ENCODE measurements at places on chromosomes 16 and 17. TPM values are rescaled to one million over a fixed set of nuclear protein-coding genes. Genes with fewer than 3 reads are reported as not detected.

The PPY gene
- total RNA-seq = not detected

DNA sequence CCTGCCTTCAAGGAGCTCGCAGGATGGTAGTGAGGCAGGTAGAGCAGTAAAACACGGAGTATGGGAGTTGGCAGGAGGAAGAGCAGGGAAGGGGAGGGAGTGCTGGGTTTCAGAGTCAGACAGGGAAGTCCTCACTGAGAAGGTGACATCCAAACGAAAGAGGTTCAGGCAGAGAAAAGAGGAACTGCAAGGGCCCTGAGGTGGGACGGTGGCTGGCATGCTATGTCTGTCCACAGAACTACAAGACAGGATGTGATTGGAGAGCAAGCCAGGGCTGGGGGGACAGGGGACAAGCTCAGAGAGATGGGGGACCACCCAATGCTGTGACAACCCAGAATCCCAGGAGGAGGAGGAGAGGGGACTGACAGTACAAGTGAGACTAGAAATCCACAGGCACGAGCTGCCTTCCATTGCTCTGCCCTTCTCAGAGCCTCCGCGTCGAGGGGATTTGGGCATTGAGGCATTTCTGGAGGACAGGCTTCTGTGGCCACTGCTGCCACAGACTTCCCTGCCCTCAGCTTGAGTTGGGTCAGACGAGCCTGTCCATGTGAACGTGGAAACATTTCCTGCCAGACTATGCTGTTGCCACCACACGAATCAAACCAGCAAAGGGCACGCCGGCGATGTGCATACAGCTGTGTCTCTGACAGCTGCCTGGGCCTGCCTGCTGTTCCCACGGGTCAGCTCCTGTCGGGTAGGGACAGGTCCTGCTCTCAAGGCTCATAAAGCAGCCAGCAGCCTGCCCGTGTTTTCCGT is 100.1 kb downstream of the RAB11FIP4 start:
- DNase-seq = no peak

The FCSK gene
- 16.8 TPM for total RNA-seq

The ZNF689 gene
- total RNA-seq = 8.8 TPM

The CENPX gene
- total RNA-seq = 29.4 TPM

- DNase-seq = no peak
Measured at GRCh38 chr17:30229012-30229411, 6.5 kb downstream of the SLC6A4 start.

The PLCG2 gene
- not detected for total RNA-seq

The AANAT gene
- total RNA-seq = not detected

DNA sequence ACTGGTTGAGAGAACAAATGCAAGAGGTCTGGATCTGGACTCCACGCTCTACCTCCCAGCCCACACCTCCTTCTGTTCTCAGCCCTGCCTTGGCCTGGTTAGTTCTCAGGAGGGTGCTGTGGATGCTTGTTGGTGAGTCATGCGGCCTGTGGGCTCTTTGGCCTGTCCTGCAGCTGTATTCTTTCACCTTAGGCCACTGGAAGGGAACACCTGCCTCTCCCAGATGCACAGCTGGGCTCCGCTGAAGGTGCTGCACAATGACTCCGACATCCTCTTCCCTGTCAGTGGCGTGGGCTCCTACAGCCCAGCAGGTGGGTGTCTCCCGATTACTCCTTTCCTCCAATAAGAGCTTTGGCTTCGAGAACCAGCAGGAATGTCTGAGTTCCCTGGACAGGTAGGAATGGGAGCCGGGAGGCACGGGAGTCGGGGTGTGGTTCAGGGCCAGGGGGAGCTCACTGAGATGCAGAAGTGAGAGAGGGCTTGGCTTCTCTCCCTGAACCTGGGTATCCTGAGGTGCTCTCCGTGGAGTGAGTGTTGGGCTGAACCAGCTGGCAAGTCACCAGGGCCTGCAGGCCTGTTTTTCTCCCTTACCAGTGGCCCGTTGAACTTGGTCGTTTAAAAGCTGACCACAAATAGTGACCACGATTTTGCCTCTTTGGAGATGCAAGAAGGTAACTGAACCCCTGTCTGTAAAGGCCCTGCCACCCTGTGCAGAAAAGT is 85.0 kb downstream of the SNX29 start:
- DNase-seq = no peak

- DNase-seq = no peak
Measured at GRCh38 chr16:84575914-84576313, 42.0 kb downstream of the COTL1 start.

DNA sequence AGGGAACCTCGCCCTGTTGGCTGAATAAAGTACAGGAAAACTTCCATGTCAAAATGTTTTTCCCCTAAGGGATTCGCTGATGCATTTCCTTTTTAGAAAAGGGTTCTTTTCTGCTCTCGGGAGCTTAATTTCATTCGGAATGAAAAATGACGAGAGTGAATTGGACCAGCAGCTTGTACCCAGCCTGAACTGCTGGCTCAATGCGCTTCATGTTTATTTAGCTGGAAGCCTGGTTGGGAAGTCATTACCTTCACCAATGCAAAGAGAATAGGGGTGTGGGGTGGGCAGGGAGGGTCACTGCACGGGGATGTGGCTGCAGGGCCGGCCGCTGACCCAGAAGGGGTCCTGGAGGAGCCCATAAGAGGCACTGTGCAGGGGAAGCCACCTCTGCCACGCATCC is 207.7 kb downstream of the ENGASE start:
- no peak for DNase-seq

DNA sequence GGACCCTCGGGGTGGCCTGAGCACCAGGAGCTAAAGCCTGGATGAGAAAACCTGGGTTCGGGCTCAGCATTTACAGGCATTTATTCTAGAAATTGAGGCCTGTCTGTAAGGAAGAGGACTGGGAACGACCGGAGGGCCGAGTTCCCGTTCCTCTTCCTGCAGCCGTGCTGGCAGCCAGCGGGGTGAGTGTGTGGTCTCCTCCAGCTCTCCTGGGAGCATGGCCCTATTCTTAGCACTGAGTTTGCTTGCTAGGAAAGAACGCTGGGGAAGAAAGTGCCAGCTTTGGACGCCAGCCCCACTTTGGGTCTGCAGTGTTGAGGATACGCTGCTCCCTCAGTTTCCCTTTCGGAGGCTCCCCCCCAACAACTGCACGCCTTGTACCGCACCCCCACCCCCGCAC is 49.6 kb downstream of the MGAT5B start:
- DNase-seq = no peak

The ZNF469 gene
- total RNA-seq = 4.1 TPM

The HOXB8 gene
- not detected for total RNA-seq

DNA sequence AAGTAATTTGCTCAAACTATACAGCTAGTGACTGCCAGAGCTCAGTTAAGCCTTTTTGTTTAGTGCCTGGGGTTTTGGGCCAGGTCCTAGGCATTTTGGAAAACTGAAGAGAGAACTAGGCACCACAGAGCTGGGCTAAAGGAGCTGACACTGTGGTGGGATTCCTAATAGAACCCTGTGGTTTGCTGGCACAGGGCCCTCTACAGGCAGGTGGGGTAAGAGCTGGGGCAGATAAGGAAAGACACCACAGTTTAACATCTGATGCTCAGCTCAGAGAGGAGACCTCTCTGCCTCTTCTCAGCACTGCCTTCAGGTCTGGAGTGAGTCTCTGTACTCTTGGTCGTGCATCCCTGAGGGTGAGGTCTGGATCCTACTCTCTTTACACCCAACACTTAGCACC is 121.2 kb downstream of the SNX11 start:
- no peak for DNase-seq

The ZNF750 gene
- total RNA-seq = not detected

DNA sequence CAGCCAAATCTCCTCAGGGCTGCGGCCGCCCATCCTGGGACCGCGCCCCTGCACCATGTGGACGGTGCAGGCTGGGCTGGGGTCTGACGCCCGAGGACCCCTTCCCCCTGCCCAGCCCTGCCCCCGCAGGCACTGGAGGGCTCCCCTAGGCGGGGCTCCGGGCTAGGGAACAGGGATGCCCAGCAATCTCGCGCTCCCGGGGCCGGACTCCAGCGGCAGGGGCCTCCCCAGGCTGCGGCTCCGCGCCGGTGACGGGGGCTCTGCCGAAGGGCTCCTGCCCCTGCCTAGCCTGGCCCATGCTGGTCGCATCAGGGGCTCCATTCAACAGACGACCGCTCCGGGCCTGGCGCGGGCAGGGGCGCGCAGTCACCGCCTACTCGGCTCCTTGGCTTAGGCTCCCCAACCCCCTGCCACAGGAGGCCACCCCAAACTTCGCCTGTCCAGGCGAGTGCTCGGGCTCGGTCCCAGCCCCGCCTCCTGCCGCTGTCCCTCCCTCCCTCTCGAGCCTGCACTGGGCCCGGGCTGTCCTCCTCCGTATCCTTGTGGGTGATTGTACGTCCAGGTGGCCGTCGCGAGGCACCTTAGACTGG is 27.4 kb upstream of the ADORA2B start:
- no peak for DNase-seq

GRCh38 chr17:72517413-72518158 is 396.8 kb downstream of the SOX9 start:
- no peak for DNase-seq

The KRT33B gene
- not detected for total RNA-seq

The KCNG4 gene
- total RNA-seq = not detected

DNA sequence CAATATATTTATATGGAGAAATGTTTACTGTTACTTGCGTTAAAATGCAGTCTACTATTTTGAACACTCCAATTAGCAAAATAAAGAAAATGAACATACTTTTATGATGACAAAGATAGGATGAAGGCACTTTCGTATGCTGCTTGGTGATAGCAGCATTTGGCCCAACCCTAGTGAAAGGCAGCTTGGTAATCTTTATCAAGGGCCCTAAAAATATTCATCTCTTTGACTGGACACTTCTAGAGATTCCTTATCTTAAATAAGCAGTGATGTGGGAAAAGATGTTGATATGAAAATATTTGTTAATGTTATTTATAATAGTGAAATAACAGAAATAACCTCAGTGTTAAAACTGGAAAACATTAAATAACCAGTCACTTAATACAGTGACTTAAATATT is 79.4 kb downstream of the NF1 start:
- DNase-seq = no peak

DNA sequence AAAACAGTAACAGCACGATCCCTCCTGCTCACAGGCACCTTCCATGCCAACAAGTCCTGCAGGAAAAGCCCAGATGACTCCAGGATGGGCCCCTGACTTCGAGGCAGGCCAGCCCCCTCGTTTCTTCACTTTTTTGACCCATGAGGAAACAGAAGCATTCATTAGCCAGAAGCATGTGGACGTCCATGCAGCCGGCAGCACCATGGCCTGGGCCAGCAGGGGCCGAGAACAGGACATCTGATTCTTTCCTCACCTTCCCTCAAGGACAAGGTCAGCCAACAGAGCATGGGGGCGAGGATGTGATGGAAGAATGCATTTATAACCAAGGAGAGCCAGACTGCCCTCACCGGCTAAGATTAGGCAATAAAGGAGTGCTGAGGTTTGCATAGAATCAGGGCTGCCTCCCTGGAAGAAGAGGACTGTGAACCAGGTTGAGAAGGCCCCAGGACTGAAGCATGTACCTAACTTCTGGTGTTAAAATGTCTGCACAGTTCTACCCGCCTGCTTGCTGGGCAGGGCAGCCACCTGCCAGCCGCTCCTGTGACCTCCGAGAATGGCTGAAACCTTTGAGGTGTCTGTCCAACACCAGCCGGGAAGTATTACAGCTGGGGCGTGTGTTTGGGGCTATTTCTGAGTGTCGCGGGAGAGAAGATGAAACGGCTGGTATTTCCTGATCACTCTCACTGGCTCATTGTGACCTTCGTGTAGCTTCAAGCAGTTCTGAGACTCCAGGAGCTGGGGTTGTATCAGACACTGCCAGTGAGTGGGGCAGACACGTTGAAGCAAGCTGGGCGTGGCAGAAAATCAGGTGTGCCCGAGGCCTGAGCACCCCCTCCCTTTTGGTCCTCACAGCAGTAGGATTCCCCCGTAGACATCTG is 94.0 kb upstream of the TNRC6C start:
- DNase-seq = no peak

The KRTAP2-3 gene
- total RNA-seq = not detected

GRCh38 chr17:21275579-21276263 is 8.8 kb upstream of the MAP2K3 start:
- DNase-seq = peak; percentile 96

The DHRS7C gene
- not detected for total RNA-seq

The KRT34 gene
- not detected for total RNA-seq

- no peak for DNase-seq
Measured at GRCh38 chr16:84841787-84842300, 22.1 kb downstream of the CRISPLD2 start.

GRCh38 chr17:5043524-5043923 is 8.3 kb upstream of the SLC52A1 start:
- DNase-seq = no peak

GRCh38 chr17:76973040-76973439 is 104.8 kb downstream of the MGAT5B start:
- DNase-seq = no peak

The ITGAD gene
- total RNA-seq = not detected

Measured in osteocyte (in vitro differentiated cells).